ENCODE measurements at places on chromosomes 1 and 21.

GRCh38 chr1:232192781-232193450, 437.0 kb downstream of the SIPA1L2 start:
- DNase-seq = no peak

- no peak for DNase-seq
Measured at GRCh38 chr1:40926441-40926840, 53.1 kb upstream of the CTPS1 start.

- DNase-seq = peak; percentile 47
Measured at GRCh38 chr1:107788206-107789202, 176.5 kb downstream of the VAV3 start.

DNA sequence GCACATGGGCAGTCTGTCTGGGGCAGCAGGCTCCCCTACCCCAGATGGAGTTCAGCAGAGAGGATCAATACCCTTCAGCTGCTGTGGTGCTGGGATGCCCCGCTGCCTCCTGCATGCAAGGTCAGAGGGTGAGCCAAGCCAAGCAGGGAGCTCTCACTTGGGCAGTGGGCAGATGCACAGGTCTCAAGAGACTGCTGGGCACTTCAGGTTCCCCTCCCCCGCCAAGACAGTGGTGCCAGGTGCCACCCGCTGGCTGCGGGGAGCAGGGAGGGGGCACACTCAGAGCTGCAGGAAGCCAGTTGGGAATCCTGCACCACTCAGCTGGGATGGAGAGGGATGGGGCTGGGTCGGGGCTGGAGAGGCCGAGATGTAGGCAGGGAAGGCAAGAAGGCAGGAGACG, 15.8 kb upstream of the EVA1B start:
- DNase-seq = no peak

- DNase-seq = no peak
Measured at GRCh38 chr1:211612786-211613107, 33.8 kb upstream of the SLC30A1 start.

DNA sequence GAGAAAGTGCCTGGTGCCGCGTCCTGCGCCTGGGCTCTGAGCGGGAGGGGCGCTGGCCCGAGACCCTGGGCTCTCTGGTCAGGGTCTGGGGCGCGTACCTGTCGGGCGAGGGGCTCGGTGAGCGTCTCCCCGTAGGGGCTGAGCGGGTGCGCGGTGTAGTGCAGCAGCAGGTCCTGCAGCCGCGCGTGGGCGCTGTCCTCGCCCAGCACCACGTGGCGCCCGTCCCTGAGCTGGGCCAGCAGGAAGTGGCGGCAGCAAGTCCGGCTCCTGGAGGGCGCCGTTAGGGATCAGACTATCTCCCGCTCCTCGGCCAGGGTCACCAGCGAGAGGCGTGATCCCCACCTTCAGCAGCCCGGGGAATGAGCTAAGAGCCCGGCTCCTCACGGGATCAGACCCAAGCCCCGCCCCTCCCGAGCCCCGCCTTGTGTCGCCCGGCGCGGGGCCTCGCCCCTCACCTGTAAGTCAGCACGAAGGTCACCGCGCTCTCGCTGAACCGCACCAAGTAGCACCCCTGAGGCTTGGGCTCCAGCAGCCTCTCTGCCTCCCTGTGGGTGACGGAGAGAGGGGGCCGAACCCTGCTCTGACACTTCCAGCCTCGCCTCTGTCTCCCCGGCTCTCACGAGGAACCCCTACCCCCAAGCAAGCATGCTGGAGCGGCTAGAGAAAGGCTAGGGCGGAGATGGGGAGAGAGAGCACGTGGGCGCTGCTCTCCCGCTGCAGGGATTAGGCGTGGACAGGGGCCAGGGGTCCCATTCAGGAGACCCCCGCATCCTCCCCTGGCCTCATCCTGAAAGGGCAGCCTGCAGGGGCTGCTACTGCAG, 2.7 kb downstream of the SH2D2A start:
- DNase-seq = peak; percentile 47

GRCh38 chr1:56483104-56483503, 96.3 kb downstream of the PLPP3 start:
- no peak for DNase-seq

DNA sequence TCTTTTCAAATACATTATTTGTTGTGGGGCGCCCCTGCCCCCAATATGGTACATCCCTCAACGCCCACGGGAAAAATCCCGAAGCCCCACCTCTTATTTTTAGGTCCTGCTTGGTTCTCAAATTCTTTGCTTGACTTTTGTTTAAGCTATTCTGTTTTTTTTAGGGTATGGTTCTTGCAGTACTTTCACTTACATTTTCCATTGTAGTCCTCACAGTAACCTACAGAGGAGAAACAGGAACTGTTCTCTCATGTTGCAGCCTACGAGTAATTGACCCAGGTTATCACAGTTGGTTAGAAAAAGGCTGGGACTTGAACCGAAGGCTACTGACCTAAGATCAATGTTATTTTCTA, 697 bp upstream of the C21orf91 start:
- no peak for DNase-seq

DNA sequence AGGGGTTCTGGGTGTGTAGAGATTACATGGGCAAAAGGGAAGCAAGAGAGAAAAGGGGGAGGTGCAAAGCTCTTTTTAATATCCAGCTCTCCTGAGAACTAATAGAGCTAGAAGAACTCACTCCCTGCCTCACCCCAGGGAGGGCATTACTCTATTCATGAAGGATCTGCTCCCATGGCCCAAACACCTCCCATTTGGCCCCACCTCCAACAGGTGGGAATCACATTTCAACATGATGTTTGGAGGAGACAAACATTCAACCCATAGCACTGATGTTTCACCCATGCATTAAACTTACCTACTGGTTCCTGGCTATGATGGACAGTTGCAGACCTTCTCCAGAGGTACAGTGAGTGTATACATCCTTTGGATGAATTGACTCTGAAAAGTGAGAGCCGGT, 7.3 kb upstream of the JUN start:
- DNase-seq = no peak

DNA sequence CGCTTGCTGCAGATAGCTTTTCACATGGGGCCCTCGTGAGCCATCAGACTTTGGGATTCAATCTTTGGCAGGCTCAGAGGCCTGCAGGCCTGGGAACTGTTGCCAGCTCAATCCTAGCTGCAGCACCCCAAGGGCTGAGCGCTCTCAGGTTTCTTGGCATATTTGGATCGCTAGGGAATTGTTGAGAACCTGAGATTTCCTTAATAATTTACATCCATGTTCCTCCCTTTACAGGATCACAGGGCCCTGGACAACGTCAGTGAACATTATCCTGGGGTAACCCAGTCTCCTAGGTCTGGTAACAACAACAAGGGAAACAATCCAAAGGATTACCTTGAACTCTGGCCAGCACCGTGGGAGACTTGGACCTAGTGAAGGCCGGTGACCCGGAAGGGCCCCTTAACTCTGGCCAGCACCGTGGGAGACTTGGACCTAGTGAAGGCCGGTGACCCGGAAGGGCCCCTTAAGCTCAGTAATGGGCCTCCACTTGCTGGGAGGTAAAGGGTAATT, 49.3 kb upstream of the NEK2 start:
- no peak for DNase-seq

- no peak for DNase-seq
Measured at GRCh38 chr1:25945761-25946160, 39.5 kb upstream of the STMN1 start.

DNA sequence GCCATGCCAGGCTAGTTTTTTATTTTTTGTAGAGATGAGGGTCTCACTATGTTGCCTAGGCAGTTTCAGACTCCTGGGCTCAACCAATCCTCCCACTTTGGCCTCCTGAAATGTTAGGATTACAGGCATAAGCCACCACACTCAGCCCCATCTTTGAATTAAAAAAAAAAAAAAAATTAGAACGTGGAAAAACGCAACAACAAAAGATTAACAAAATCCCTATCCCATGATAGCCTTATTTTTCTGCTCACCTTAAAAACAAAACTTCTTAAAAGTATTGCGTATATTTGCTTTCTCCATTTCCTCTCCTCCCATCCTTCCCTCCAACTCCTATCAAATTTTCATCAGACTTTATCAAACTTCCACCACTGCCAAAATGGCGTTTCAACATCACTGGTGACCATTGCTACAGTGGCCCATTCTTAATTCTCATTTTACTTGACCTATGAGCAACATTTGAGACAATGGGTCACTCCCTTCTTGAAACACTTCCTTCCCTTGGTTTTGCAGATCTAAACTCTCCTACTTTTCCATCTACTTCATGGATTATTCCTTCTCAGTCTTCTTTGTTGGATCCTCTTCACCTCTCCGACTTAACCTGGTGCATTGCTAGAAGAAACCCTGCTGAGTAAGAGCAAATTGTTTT, 579 bp upstream of the ZNF684 start:
- DNase-seq = no peak

- DNase-seq = no peak
Measured at GRCh38 chr1:162186406-162186805, 116.9 kb downstream of the NOS1AP start.

GRCh38 chr1:78561856-78562255, 58.4 kb upstream of the IFI44L start:
- DNase-seq = no peak

DNA sequence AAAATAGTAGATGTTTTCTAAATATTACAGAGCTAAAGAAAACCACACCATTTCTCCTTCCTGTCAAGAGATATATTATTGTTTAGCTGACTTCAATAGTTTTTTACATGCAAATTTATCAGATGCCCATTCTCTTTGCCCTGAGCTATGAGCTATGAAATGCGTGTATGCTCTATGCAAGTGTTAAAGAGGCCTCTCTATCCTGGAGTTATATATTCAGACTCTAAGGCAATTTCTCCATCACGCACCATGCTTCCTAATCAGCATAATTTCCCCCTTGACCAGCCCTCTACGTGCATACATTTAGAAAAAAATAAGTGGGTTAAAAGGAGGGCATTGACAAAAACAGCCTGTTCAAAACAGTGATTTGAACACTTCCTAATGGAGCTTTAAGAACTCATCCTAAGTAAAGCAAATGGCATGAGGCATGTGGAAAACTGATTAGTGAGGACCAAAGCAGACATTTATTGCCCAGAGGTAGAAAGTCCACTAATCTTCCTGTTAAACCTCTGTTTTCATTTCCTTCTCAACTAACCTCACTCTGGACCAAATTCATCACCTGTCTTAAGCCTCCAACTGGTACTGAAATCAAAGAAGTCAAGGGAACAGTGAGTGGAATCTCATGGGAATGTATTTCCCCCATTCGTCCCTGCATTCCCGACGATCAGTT, 565.8 kb upstream of the PKN2 start:
- no peak for DNase-seq

DNA sequence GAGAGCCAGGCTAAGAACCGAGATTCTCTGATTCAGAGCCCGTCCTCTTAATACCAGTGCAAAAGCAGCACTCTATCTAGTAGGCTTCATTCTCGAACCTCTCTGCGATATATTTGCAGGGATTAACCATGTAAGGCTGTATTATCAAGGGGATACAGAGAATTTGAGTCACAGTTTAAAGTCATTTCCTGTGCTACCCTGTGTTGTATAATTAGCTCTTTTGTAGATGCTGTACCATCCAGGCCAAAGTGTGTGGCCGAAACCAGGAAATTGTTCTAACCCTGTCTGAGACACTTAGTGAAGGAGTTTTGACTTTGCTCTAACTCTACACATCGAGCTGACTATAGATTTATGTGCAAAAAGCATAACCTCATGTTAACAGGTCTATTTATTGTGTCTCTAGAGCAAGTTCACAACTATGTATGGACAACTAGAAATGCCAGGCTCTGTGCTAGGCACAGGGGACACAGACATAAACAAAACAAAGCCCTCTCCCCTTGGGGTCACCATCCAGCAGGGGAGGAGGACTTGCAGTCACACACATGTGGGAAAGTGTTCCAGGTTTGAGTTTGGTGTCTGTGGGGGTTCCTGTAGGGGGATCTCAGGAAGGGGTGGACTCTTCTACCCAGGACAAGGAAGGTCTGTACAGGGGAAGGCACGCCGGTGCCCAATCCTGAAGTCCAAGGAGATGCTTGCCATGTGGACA, 182.2 kb downstream of the DHRS3 start:
- no peak for DNase-seq

DNA sequence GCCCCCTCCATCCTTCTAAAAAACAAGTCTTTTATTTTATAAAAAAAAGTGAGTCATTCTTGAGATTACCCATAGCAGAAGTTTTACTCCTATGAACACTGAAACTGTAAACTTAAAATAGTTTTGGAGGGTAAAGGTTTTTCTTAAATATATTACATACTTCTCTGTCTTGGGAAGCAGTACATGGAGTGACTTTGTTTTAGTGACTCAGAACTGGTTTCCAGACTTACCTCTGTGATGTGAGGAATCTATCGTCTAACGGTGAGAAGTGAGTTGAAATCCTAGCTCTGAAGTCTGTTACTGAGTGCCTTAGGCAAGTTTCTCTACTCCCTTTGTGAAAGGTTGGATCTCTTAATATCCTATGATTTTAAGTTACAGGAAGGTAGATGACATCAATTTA, 176.3 kb upstream of the POU3F1 start:
- DNase-seq = no peak

GRCh38 chr1:213564215-213564659, 423.5 kb upstream of the PROX1 start:
- peak; percentile 15 for DNase-seq

GRCh38 chr1:199322278-199322677, 683.4 kb downstream of the PTPRC start:
- no peak for DNase-seq

DNA sequence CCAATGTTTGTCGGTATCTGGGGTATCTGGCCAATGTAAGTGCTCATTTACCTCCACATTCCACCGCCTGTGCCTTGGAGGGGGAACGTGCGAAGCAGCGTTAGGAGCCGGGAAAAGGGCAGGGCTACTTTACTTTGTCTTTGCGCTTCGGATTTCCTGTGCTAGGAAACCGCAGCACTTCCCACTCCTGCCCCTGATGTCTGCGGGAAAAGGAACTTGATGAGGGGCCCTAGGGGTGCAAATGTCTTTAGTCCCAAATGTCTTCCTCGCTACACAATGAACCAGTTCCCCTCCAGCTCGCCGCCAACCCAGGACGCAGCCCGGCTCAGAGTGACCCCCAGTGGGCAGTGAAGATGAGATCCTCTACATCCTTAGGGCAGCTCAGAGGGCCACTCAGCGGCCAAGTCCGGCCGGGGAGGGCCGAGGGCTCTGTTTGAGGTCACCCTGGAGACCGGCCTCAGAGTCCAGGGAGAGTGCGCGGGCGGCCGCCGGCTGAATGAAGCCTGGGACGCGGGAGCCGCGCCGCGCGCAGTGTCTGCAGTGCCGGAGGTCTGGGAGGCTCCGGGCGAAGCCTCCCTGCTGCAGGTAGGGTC, at the start of gene DYNLT5:
Gene DYNLT5, plus strand, starts transcription at position 460 of the 593 bp plus-strand sequence. CDS start 2,200 bp downstream, outside the sequence.
- DNase-seq = peak; percentile 31

- DNase-seq = peak; percentile 36
Measured at GRCh38 chr1:31705080-31705866, 1.5 kb upstream of the COL16A1 start.

DNA sequence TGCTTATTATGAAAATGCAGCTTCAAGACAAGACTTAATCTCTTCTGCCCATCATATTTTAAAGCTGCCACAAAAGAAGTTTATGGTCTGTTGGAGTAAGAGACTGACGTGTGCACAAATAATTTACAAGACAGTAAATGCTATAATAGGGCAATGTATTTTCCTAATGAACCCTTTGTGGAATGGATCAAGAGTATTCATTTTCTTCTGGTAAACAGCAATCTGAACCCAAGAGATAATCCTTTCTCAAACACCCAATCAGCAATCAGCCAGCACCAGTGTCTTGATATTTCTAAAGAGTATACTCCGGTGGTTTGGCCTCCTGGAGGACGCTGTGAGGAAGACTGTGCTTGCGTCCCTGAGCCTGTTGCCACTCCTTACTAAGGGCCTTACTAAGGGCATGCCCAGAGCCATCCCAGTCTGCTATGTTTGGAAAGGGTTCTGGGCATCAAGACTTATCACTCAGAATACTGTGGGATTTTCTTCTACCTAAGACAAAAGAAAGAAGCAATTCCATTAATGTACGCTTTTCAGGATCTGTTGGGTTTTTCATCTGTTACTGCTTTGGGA, 48.8 kb upstream of the LRRC8D start:
- no peak for DNase-seq
